ENCODE measurements at places on chromosomes 5 and 9. TPM values are rescaled to one million over a fixed set of nuclear protein-coding genes. Genes with fewer than 3 reads are reported as not detected.
A peak's percentile ranks its signal among the peaks of the same experiment; 100 is the strongest.

PGM5 gene
- total RNA-seq: 5.1 TPM

CWC27 gene
- total RNA-seq: 16.2 TPM

DNA sequence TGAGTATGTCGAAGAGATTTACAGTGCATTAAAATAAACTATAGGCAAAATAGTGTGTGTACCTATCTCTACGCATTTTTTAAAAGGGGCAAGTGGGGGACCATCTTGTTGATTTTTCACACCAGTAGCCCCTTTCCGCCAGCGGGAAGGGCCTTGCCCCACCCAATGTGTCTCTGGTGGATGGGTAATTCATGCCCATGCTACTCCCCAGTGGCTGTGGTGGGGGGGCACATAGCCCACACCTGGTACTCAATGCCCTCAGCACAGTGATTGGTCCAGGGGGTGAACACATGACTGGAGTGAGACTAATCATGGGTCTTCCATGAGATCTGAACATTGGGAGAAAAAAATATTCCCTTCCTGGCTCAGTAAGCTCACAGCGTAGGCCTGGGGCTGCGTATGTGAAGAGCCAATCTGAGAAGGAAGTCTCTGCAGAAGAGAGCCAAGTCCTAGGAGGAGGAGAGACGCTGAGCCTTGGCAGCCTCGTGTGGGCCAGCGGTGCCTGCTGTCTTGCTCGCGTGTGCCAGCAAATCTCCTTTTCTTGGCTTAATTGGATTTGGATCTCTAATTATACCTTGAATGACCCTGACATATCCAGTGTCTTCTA lies 103.4 kb downstream of the ADAMTS2 start:
- H3K4me1 ChIP-seq: peaks cover 18% of the 10 kb centered on the region
- peak; percentile 47 for DNase-seq
- H3K27me3 ChIP-seq: no peaks in the 10 kb centered on the region
- H3K36me3 ChIP-seq: no peaks in the 10 kb centered on the region

DNA sequence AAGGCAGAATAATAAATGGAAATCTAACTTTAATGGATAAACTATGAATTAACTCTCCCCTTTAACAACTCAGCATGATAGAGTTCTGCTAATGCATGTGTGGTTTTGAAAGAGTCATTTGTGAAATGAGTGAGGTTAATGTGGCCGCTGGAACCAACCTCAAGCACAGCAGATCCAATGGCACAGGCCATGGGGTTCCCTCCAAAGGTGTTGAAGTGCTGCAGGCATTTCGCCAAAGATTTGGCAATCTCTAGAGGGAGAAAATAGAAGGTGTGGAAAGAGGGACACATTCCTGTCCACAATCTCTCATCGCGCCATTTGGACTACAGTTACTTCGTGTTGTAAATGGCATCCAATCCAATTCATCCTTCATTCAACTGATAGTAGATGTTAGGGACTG lies 35.0 kb downstream of the AGXT2 start:
- no peak overlapping the region for H3K27ac ChIP-seq
- no peaks in the 10 kb centered on the region for H3K27me3 ChIP-seq
- H3K4me3 ChIP-seq: no peak overlapping the region

DNA sequence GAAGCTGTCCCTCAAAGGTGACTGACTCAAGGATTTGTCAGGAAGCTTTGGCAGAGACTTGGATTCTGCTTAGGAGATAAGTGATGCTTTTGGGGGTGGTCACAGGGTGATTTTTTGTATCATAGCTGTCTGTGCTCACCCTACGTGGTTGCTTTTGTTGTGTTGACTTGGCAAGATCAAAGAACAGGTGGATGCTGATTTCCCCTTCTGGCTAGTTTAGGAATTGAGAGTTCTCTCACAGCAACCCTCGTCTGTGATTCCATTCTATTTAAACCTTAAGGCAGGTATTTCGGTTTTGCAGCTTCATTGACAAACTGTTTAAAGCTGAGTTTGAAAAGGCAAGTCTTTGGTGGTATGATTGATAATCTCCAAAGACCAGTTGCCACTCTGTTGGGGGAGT lies 27.2 kb downstream of the ARHGAP26 start:
- H3K27ac ChIP-seq: no peak overlapping the region
- H3K4me3 ChIP-seq: no peak overlapping the region
- H3K27me3 ChIP-seq: no peaks in the 10 kb centered on the region
- no peaks in the 10 kb centered on the region for H3K4me1 ChIP-seq
- H3K36me3 ChIP-seq: no peaks in the 10 kb centered on the region
